Astrocyte (in vitro differentiated cells and primary cell): ENCODE measurements at places on chromosomes 5 and 9.

DNA sequence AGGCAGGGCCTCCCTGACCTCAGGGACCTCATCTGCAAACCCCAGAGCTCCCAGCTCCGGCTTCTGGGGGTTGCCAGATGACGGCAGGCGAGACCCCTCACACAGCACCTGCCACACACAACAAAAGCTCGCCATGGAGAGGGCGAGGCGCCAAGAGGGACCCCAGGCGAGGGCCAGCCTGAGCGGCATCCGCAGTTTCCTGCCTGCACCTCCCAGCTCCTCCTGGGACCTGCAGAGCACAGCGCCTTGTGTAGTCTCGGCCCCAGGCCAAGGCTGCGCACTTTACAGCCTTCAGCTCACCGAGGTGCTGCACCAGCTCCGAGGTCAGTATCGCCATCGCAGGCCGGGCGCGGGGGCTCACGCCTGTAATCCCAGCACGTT lies 82.4 kb upstream of the ADAMTS2 start:
- DNase-seq = no peak

DNA sequence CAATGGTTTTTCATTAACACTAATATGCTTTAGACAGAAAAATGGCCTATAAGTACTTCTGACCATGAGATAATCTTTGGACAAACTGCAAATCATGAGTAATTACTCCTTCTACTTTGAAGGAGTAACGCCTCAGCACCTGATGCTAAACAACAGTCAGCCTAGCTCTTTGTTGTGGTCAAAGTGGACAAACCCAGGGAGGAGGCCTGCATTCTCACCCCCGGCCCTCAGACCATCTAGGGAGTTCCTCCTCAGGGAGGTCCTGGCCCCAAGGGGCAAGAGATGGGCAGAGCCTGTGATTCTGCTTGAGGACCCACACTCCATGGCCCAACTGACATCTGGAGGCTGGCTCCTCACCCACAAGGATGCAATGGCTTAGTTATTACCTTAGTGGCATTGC lies 48.2 kb upstream of the ANGPTL2 start:
- DNase-seq = no peak

GRCh38 chr9:83002329-83002728 lies 60.6 kb downstream of the RASEF start:
- no peak for DNase-seq

GRCh38 chr9:13750639-13751038 lies 471.1 kb upstream of the MPDZ start:
- DNase-seq = no peak
